ENCODE measurements at places on chromosomes 2 and 18.
A peak's percentile ranks its signal among the peaks of the same experiment; 100 is the strongest.

DNA sequence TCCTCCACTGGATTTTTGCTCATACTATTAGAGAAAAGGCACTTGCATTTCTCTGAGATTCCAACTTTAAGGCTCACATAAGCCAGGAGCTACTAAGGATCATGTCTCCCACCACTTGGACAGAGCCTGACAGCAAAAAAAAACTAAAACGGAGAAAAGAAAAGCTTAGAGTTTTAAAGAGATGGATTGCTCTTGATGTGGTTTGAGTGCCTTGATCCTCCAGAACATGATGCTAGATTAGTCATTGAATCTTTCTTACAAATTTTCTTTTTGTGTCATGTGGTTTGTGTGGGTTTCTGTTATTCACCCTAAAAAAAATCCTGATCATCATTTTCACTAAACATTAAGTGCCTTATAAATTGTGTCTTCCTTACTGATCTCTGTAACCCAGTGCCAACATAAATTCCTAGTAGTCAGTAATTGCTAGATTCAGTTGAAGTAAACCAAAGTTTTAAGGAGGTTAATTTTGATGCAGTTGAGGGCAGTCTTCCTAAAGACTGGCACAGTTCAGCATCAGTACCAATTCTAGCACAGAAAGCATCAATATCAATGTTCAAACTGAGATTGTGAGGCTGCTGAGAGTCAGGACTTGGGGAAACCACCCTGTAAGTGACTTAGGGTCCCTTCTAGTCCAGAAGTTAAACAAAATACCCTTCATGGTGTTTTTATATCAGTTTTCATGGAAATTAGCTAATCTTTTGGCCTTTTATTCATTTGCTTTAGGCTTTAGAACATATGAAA is 206.3 kb downstream of the RAD51AP2 start:
- peak; percentile 73 for DNase-seq

DNA sequence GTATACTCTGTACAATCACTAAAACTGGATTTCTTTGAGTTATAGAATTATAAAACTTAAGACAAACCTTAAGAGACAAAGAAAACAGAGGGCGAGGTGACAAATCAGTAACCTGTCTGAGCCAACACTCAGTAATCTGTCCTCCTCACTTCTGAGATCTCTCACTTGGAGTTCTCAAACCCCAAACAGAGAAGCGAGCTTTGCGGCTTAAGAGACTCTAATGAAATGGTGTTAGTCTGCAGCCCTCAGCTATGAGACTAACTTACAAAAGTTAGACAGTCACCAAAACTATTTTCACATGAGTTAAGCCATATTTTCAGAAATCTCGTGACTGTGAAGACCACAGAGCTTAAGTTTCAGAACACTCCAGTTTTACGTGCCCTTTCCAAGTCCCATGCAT is 140.6 kb downstream of the TMX3 start:
- DNase-seq: no peak

DNA sequence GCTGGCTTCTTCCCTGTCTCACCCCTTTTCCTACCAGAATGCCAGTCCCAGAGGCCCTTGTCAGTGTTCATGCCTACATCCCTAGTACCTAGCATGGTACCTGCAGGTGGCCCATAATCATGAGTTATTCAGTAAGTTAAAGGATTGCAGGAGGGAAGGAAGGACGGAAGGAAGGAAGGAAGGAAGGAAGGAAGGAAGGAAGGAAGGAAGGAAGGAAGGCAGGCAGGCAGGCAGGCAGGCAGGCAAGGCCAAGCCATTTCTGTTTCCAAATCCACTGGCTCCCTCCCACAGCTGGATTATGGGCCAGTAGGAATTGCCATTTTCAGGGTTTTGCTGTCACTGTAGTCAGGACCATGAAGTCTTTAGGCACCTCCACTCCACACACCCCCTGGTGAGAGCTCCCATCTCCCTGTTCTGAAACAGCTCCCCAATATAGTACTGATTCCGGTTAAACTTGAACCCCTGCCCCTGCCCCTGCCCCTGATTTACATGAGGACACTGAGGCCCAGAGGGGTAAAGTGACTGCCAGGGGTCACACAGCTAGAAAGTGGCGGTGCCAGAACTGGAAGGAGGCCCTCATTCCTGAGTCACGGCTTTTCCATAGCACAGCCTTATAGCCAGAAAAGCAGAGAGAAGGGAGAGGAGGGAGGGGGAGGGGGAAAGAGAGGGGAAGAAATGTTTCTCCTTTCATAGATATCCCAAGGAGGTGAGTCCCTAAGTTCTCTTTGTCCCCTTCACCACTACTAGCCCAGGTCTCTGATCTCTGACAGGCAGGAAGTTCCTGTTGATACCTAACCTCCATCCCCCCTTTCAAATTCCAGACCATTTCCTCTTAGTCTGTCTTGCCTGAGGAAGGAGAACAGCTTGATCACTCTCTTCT is 12.2 kb upstream of the TNS1 start:
- no peak for DNase-seq

GRCh38 chr2:233841183-233841582 is 13.2 kb downstream of the HJURP start:
- no peak for DNase-seq

GRCh38 chr2:64035072-64035942 is 16.1 kb upstream of the VPS54 start:
- peak; percentile 37 for DNase-seq

DNA sequence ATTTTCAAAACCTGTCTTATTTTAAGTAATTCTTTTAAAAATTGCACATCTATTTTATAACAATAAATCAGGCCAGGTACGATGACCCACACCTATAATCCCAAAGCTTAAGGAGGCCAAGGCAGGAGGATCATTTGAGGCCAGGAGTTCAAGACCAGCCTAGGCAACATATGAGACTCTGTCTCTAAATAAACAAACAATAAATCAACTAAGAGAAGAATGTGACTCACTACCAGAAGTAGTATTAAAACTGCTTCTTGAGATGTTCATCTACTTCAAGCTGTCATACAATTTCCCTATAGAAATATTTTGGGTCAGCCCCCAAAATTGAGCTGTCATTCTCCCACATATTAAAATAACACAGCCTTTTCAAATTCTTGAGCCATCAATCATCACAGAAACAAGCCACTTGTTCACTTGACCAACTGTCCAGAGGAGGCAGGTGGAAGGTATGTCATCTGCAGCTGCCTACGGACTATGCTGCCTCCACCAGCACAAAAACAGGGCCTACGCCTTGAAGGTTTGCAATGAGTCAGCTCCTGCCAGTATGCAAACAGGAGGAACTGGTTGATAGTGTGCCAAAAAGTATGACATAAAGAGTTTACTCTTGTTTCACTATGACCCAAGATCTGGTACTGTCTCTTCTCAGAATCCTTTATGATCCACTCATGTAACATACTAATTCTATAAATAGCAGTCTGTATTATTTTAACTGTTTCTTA is 33.6 kb downstream of the KIDINS220 start:
- peak; percentile 45 for DNase-seq

DNA sequence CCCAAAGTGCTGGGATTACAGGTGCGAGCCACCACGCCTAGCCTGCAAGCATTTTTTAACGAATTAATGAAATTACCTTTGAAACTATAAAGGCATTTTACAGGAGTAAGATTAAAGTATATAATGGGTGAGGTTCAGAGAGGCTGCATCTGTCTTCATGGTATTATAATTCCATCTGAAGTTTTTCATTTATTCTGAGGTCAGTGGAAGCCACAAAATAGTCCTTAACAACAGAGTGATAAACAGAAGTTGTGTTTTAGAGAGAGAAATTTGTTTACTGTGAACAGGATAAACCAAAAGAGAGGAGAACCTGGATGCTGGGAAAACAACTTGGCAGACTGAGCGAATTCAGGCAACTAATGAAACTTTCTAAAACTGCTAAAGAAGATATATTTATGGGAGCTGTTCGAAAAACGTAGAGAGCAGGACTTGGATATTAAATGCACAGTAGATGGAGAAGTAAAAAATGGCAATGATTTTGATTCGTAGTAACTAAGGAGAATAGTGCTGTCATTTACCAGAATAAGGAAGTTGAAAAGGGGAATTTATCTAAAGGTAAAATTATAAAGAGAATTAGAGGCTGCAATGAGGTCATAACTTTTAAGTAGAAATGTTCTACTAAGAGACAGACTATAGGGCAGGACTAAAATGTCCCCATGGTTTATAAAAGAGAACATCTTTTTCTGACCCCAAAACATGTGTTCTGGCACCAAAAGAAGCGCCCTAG is 37.9 kb upstream of the ITGA4 start:
- DNase-seq: no peak

DNA sequence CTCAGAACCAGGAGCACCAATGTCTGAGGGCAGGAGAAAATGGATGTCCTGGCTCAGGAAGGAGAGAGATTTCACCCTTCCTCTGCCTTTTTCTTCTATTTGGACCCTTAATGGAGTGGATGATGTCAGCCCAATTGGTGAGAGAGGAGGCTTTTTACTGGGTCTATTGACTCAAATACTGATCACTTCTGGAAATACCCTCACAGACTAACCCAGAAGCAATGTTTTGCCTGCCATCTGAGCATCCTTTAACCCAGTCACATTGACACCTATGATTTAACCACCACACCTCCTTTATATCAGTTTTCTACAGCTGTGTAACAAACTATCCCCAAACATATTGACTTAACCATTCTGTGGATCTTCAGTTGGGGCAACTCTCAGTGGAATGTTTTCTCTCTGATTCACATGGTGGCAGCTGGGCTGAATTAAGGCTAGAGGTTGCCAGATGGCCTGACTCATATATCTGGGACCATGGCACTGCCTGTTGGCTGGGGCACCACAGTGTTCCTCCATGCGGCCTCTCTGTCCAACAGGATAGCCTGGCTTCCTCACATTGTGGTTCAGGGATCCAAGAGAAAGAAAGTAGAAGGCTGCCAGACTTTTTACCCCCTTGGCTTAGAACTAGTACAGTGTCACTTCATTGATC is 18.2 kb upstream of the MBOAT2 start:
- no peak for DNase-seq

GRCh38 chr2:82665691-82666090 is 1793.4 kb downstream of the SUCLG1 start:
- DNase-seq: no peak

DNA sequence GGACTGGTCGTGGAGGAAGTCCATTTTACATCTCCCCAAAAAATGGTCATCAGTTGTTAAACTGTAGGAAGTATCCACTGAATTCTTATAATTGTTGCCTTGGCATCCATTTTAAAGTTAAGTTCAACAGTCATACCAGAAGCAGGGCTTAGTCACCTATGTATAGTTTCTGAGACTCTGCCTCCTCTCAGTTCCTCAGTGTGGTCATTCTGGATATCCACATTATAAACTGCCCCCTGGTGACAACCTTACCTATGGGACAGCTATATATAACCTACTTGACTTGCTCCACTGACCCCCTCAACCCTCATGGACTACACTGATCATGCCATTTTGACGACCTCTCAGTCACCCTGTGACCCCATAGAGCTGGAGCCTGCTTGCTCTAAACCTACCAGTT is 617.0 kb downstream of the LRP1B start:
- DNase-seq: no peak

DNA sequence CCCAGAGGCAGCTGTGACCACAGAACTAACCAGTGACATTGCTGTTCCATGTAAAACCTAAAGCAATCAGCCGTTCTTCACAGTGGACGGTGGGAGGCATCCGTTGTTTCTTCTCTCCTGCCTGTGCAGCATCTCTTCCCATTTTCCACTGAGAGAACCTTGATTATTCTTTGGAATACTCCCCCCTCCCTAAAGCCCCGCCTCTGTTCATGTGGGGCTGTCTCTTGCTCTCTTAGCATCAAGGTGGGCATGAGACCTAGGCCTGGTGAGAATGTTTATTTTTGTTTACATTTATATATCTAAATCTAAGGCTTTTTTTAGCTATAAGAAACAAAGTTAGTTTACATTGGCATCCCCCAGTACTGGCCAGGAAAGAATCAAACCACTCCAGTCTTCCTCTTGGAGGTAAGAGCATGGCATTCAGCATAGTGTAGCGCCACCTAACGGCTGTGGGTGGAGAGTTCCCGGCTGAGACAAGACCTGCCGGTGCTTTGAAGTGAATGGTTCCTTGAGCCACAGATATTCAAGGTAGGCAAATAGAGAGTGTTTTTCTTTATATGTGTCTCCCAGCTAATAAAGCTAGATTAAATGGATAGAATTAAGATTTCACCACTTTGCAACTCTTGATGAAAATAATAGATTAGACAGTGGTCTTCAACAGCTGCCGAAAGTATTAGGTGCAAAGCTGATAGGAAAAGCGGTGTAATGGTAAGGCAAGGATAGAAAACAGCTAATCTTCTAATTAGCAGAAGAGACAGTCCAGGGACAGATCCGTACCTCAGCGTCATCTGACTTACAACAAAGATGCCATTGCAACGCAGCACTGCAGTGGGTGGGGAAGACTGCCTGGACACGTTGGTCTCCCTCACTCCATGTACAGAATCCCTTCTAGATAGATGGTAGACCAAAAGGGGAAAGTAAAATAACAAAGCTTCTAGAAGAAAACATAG is 219.6 kb upstream of the RAB12 start:
- DNase-seq: peak; percentile 66

DNA sequence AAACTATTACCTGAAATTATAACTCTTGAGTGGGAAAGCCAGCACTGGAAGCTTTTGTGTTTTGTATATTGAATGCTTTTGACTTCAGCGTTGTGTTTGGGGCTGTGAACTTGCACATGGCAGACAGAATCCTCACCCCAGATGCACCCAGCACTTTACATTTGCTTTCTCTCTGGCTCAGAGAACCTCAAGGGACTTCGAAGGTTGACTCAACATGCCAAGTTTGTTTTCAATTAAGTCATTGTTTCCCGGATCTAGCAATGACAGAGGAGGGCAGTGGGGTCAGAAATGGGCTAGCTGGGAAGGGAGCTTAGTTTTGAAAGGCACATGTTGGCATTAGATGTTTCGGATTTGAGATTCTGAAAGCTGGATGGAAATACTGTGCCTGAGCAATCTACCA is 22.4 kb downstream of the TET3 start:
- no peak for DNase-seq

GRCh38 chr18:39051013-39051412 is 1485.4 kb upstream of the CELF4 start:
- no peak for DNase-seq

DNA sequence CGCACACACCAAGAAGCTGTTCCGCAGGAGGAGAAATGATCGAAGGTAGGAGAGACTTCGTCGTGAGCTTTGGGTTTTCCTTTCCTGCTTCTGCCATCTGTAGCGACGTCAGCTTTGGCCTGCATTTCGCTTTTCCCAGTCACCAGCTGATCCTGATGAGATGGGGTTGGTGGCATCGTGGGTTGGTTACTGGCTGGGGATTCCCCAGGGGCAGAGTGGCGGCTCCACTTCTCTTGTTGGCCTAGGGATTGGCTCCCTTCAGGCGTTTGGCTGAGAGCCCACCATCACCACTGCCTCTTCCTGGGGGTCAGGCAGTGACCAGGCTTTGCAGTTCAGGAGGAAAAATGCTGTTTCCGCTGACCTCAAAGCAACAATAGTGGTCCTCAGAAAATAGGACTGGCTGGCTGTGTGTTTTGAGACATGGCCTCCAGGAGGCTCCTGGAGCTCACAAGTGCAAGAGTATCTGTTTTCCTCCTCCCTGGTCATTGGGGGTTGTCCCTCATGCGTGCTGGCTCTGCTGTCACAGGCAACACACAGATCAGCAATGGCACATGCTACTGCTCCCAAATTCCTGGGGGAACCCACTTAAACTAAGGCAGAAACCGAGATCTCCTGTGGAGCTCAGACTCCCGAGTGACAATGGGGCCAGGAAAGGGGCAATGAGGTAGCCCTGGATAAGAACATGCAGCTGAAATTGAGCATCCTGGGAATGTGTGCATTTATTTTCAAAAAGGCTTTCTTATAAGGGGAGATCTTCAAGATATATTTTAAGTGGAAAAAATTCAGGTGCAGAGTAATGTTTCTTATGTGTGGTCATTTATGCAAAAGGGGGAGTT is 173.0 kb downstream of the CTIF start:
- peak; percentile 48 for DNase-seq

All from fibroblast of skin of abdomen (primary cell).